ENCODE measurements at places on chromosomes 1 and 21. TPM values are rescaled to one million over a fixed set of nuclear protein-coding genes. Genes with fewer than 3 reads are reported as not detected.
A peak's percentile ranks its signal among the peaks of the same experiment; 100 is the strongest.

DNA sequence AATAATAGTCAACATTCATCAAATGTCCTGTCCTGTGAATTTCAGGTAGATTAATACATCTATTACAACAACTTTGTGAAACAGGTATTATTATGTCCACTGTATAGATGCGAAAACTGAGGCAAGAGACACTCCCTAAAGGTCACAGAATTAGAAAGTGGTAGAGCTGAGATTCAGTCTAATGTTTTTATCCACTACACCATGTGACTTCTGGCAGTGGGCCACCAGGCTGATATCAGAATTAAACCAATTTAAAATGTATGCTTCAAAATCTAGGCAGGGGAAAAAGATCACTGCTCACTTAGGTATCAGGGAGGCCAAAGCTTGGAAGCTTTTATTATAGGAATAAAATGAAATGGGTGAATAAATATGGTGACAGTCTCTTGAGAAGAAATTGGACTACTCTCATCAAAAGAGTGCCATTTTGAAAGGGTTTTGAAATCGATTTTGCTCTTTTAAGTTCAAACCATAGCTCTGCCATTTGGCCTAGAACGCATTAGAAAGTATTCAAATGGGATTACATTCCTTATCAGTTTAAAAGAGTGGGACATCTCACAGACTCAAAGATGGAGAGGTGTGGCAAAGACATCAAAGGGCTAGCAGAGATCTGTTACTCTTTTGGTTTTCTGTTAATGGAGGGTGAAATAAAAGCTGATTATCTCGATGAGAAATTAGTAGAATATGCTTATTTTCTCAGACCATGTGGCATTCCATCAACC, 1.9 kb downstream of the DDAH1 start:
- peaks cover 39% of the 10 kb centered on the region for H3K4me1 ChIP-seq
- DNase-seq: no peak
- no peaks in the 10 kb centered on the region for H3K36me3 ChIP-seq
- no peak overlapping the region for H3K27ac ChIP-seq

CCDC185 gene
- not detected for total RNA-seq

SPATA21 gene
- total RNA-seq: not detected

DNA sequence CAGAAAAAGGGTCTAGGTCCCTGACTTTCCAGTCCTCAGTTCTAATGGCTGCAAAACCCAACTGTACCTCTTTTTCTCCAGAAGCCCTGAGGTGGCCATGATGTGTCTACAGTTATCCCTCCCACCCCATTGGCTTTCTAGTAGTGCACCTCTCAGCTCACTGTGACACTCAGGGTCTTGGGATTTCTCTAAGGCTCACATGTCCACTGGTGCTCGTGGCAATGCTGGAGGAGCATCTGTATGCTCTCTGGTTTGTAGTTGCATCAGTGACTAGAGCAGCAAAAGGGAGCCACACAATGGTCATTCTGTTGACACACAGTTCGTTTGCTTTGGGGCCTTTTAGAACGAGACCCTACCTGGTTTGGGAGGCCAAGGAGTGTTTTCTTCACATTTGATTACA, 81.6 kb upstream of the SYT6 start:
- no peaks in the 10 kb centered on the region for H3K27me3 ChIP-seq
- no peaks in the 10 kb centered on the region for H3K36me3 ChIP-seq
- H3K4me1 ChIP-seq: no peaks in the 10 kb centered on the region
- no peak overlapping the region for H3K27ac ChIP-seq

- peaks cover 81% of the 10 kb centered on the region for H3K36me3 ChIP-seq
- no peak for DNase-seq
- H3K27ac ChIP-seq: peak overlapping the region; percentile 75
- peak overlapping the region; percentile 6 for H3K4me3 ChIP-seq
- H3K27me3 ChIP-seq: no peaks in the 10 kb centered on the region
- H3K4me1 ChIP-seq: peaks cover 61% of the 10 kb centered on the region
These were observed 14.0 kb downstream of the THEMIS2 start for GRCh38 chr1:27886353-27886679.

GRCh38 chr21:46424039-46424591, 34.6 kb upstream of the DIP2A start:
- no peak overlapping the region for H3K4me3 ChIP-seq
- H3K4me1 ChIP-seq: no peaks in the 10 kb centered on the region
- H3K36me3 ChIP-seq: peaks cover 75% of the 10 kb centered on the region
- DNase-seq: peak; percentile 45
- no peaks in the 10 kb centered on the region for H3K27me3 ChIP-seq

DNA sequence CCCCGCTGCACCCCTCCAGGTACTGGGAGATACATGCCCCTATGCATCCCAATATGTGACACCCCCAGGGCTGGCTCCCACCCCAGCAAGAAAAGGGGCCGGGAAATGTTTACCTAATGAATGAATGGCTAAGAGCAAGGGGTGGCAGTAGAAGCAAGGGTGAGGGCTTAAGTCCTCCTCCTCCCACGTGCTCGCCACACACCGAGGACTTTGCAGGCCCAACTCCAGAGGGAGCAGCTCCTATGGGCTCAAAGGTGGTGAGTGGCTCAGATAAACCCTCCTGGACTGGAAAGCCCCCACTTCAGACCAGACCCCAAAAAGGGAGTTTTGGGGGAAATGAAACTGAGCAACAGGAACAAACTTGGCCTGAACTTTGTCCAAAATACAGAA, 11.4 kb downstream of the SLC45A3 start:
- peaks cover 6% of the 10 kb centered on the region for H3K27me3 ChIP-seq
- H3K4me1 ChIP-seq: peaks cover 33% of the 10 kb centered on the region
- no peak overlapping the region for H3K4me3 ChIP-seq
- no peak overlapping the region for H3K27ac ChIP-seq
- H3K36me3 ChIP-seq: no peaks in the 10 kb centered on the region

LMX1A gene
- total RNA-seq: 0.21 TPM

TEX35 gene
- not detected for total RNA-seq

DNA sequence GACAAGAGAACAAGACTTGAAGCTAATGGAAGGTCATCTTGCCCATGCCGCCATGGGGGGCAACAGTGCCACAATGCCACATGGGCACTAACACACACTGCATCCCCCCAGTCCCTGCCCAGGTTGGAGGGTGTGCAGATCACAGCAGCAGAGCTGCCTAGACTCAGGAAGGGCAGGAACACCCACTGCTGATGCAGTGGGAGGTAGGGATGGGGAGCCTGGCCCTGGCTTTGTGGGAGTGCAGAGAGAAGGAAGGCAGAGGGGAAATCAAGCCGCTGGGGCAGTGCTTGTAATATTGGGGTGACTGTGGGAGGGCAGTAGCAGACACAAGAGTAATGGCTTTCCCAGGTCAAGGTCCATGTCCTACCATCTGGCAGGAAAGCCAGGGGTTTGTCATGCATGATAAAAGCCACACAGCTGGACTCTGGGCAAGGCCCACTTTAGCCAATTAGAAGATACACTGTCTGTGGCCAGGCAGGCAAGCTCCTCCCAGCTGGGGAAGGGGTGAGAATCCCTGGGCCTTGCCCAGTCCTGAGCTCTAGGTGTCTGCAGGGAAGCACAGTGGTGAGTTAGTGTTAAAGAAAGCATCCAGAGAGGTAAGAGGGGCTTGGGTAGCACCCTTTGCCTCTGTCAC, 25.4 kb upstream of the MEF2D start:
- H3K36me3 ChIP-seq: no peaks in the 10 kb centered on the region
- H3K27me3 ChIP-seq: no peaks in the 10 kb centered on the region
- DNase-seq: no peak
- peaks cover 21% of the 10 kb centered on the region for H3K4me1 ChIP-seq

DNA sequence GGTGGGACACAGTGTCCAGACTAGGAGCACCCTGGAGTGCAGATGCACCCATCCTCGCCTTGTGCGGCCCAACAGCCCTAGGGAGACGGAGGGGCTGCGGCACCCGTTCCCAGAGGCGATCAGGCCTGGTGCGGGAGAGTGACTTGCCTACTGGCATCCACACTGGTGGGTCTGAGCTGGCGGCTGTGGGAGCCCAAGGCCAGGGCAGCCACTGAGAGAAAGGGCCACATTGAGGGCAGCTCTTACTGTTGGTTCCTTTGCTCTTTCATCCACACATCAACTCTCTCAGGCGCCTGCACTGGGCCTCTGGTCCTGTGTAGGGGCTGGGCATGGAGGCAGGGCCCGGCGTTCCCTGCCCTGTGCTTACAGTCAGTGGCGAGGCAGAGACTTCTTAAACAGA, 8.6 kb downstream of the PODN start:
- peaks cover 5% of the 10 kb centered on the region for H3K36me3 ChIP-seq
- peak; percentile 24 for DNase-seq
- no peaks in the 10 kb centered on the region for H3K27me3 ChIP-seq
- no peak overlapping the region for H3K4me3 ChIP-seq
- no peaks in the 10 kb centered on the region for H3K4me1 ChIP-seq
- no peak overlapping the region for H3K27ac ChIP-seq

DNA sequence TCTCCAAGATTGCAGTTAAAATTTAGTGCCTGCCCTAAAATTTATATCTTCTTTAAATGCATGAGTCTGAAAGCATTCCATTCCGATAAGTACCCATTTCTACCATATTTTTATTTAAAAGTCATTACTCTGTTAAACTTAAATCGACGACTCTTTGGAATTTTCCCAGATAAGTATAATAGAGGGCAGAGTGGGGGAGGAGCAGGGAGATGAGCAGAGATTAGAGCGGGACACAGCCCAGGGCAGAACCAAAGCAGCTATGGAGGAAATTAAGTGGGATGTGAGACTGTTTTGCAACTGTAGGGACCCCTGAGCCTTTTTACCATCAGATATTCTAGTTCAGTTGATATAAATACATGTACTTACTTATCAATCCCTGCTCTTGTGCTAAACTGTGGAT, 257.9 kb downstream of the FGGY start:
- no peaks in the 10 kb centered on the region for H3K27me3 ChIP-seq
- no peak for DNase-seq
- no peaks in the 10 kb centered on the region for H3K4me1 ChIP-seq
- H3K36me3 ChIP-seq: no peaks in the 10 kb centered on the region
- no peak overlapping the region for H3K27ac ChIP-seq

- H3K27ac ChIP-seq: no peak overlapping the region
- DNase-seq: no peak
- H3K4me1 ChIP-seq: peaks cover 29% of the 10 kb centered on the region
These were observed 205.2 kb downstream of the RHOU start for GRCh38 chr1:228940526-228940925.

GRCh38 chr21:20965816-20966215, 32.4 kb upstream of the NCAM2 start:
- no peaks in the 10 kb centered on the region for H3K27me3 ChIP-seq
- no peaks in the 10 kb centered on the region for H3K4me1 ChIP-seq
- no peak for DNase-seq
- no peaks in the 10 kb centered on the region for H3K36me3 ChIP-seq
- no peak overlapping the region for H3K4me3 ChIP-seq

BNIPL gene
- total RNA-seq: 8.2 TPM

- no peak overlapping the region for H3K4me3 ChIP-seq
- no peaks in the 10 kb centered on the region for H3K4me1 ChIP-seq
- no peaks in the 10 kb centered on the region for H3K36me3 ChIP-seq
These were observed 658.8 kb downstream of the MATN1 start for GRCh38 chr1:30064547-30064946.

GRCh38 chr1:8004803-8005573, 21.1 kb downstream of the ERRFI1 start:
- no peaks in the 10 kb centered on the region for H3K27me3 ChIP-seq
- peak overlapping the region; percentile 76 for H3K27ac ChIP-seq
- DNase-seq: peak; percentile 76
- peak overlapping the region; percentile 17 for H3K4me3 ChIP-seq
- H3K36me3 ChIP-seq: peaks cover 12% of the 10 kb centered on the region

DNA sequence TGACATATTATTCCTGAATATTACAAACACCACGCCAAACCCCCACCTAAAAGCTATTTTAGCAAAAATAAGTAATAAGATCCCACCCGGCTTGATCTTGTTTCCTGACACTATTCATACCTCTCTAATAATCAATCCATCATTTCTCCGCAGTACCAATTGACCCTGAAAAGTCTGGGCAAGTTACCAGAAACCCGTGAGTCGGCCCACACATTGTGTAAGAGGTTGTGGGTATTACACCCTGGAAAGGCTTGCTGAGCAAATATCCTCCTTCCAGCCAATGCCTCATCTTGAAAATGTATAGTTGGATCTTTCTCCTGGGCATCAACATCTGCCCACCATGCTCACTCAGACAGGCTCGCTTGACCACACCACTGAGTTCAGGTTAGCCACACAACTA, 451.0 kb downstream of the TTLL7 start:
- H3K4me1 ChIP-seq: no peaks in the 10 kb centered on the region
- H3K4me3 ChIP-seq: no peak overlapping the region
- H3K27ac ChIP-seq: no peak overlapping the region

NBPF9 gene
- total RNA-seq: 24.2 TPM

DNA sequence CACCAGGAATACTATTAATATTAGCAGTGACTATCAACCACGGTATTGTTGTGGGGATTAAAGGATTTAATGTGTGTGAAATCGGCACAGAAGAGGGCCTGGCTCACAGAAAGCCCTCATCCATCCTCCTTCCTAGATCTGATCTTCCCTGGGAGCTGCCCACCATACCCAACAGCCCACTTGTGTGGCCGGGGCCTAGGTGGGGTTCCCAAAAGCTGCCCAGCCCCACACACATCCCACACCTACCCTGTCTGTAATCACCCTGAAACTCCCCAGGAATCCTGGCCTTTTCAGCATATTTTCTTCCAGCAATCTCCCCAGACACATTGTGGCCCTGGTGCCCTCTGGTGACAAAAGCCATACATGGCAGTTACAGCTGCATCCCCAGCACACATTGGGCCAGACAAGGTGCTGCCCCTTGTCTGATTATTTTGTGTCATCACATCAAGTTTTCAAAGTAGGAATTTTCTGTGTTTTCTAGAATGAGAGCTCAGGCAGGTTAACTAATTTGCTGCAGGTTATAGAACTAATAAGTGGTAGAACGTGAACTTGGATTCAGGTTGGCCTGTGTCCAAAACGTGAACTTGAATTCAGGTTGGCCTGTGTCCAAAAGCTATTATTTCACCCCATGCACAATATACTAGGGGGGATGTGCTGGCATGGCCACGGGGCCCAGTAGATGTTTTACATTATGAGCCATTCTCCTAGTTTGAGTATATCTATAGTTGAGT, 5.3 kb upstream of the SLC6A9 start:
- H3K4me1 ChIP-seq: peaks cover 31% of the 10 kb centered on the region
- no peaks in the 10 kb centered on the region for H3K36me3 ChIP-seq
- H3K4me3 ChIP-seq: no peak overlapping the region
- DNase-seq: peak; percentile 65
- H3K27ac ChIP-seq: peak overlapping the region; percentile 36
- no peaks in the 10 kb centered on the region for H3K27me3 ChIP-seq

DISP3 gene
- 0.12 TPM for total RNA-seq

SH2D5 gene
- total RNA-seq: not detected

IRF6 gene
- 18.2 TPM for total RNA-seq

GRCh38 chr1:19130468-19130867, 79.6 kb downstream of the UBR4 start:
- no peaks in the 10 kb centered on the region for H3K27me3 ChIP-seq

DNA sequence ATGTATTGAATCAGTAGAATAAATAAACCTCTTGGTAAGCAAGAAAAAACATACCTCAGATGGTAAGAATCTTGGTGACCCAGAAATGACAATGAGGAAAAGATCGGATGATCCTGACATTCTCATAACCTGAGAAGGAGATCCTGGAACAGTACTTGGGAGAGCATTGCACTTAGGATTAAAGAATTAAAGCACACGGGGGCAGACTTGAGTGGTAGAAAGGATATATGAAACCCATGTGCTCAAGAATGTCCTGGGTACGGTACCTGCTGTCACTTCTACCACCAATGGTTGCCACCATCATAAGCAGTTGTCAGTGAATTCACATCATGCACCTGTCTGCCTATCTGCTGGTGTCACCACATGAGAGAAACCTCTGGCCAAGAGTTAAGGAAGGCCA, 108.9 kb upstream of the GJB5 start:
- H3K36me3 ChIP-seq: no peaks in the 10 kb centered on the region
- no peak overlapping the region for H3K27ac ChIP-seq
- H3K4me3 ChIP-seq: no peak overlapping the region
- H3K27me3 ChIP-seq: peaks cover 32% of the 10 kb centered on the region

RUNX1 gene
- 110 TPM for total RNA-seq
